ENCODE measurements at places on chromosomes 13 and 19.

DNA sequence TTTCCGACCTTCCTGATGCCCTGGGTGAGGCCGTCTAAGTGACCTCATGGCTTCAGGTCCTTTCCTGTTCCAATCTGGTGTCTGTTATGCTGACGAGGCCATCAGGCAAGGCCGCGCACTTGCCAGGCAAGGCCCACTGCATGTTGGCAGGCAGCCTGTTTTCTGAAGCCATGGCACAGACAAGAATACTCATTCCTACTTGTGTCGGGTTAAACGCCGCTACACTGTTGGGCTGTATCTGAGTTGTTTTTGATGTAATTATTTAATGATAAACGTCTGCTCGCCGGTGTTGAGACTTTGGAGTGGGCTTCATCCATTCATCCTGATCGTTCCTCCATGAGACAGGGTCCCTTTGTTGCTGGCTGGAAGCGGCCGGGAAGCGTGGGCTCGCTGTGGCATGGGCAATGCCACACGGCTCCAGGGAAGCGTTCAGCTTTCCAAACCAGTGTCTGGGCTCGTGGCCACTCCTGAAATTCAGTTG, 92.1 kb downstream of the ATP11A start:
- DNase-seq = no peak

GRCh38 chr19:12946092-12946721, 545 bp downstream of the RAD23A start:
- peak; percentile 45 for DNase-seq

DNA sequence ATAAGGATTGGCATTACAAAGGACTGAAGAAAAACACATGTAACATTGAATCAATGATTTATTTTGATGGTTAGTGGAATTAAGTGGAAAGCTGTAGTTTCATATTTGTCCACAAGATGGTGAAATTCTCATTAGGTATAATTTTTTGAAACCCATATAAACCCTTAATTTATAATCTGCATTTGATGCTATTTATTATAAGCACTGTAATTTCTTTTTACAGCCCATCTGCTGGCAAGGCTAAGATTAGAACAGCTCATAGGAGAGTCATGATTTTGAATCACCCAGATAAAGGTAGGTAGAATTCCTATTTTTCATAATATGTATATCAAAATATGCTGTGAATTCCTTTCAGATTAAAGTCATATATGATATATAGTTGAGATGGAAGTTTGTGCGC, 62.2 kb downstream of the DNAJC15 start:
- DNase-seq = no peak

GRCh38 chr13:63327584-63327983, 1911.9 kb upstream of the PCDH20 start:
- no peak for DNase-seq

DNA sequence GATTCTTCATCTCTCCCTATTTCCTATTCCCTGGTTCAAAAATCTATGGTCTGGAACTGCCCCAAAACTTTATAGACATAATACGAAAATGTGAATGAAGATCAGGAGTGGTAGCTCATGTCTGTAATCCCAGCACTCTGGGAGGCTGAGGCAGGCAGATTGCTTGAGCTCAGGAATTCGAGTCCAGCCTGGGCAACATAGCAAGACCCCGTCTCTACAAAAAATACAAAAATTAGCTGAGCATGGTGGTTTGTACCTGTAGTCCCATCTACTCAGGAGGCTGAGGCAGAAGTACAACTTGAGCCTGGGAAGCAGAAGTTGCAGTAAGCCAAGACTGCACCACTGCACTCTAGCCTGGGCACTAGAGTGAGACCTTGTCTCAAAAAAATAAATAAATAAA, 35.1 kb downstream of the UGGT2 start:
- no peak for DNase-seq

GRCh38 chr13:114318624-114319023, 4.3 kb downstream of the CHAMP1 start:
- no peak for DNase-seq

DNA sequence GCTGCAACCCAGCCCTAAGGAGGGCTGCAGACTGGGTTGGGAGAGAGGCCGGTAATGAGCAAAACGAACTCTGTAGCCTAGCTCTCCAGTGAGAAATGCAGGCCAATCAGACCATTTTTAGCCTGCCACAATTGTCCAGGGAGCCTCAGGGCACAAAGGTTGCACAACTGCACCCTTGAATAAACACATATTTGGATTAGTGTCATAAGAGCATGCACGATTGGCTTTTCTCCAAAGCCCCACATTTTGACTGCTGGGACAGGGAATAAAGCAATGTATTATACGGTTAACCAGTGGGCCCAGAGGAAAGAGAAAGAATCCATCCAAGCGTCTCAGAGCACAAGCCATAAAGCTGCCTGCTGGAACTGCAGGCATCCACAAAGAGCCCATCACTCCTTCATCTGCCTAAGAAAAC, 729.4 kb upstream of the SGCG start:
- DNase-seq = peak; percentile 23

DNA sequence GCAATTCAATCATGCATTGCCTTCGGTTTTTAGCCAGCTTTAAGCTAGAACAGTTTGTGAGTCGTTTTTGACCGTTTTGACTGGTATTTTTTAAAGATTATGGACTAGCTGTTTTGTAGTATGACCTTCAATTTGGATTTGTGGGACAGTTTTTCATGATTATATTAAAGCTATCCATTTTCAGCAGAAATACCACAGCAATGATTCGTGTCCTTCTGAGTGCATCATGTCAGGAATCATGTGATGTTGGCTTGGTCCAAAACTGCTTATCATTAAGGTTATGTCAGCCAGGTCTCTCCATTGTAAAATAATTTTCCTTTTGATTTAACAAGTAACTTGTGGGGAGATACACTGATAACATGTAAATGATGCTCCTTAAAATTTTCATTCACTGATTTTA, 229.0 kb downstream of the POSTN start:
- DNase-seq = no peak

DNA sequence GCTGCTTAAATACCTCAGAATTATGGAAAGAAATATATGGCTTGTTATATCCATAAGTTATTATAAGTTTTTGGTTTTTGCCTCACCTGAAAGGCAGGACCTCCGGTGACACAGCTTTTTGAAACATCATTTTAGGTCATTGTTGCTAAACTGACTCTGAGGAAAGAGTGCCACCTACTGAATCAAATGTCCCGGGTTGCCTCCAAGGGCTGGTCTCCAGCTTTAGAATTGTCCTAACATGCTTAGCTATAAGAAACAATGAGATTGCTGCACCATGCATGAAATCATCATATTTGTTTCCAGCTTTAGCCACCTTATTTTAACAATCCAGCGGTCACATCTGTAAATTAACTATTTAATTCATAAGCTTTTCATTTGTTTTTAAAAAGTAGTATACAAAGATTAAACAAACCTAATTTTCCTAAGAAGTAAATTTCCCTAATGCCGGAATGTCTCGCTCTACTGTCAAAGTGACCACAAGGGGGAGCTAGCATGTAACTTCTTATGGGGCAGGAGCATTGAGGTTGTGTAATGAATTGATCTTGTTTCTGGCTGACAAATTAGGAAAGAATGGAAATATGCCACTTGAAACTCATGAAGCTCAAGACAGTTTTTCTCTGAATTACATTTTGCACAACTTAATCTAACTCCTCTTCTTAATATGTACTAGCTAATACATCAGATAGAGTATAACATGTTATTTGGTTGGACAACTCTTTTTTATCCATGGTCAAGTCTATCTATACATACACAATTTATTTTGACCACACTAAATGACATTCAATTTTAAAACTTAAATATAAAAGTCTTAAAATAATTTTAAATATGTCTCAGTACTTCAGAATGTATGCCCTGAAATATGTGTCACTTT, 6.7 kb upstream of the PCDH17 start:
- DNase-seq = peak; percentile 47

GRCh38 chr19:46927893-46928292, 67.1 kb downstream of the ARHGAP35 start:
- no peak for DNase-seq

DNA sequence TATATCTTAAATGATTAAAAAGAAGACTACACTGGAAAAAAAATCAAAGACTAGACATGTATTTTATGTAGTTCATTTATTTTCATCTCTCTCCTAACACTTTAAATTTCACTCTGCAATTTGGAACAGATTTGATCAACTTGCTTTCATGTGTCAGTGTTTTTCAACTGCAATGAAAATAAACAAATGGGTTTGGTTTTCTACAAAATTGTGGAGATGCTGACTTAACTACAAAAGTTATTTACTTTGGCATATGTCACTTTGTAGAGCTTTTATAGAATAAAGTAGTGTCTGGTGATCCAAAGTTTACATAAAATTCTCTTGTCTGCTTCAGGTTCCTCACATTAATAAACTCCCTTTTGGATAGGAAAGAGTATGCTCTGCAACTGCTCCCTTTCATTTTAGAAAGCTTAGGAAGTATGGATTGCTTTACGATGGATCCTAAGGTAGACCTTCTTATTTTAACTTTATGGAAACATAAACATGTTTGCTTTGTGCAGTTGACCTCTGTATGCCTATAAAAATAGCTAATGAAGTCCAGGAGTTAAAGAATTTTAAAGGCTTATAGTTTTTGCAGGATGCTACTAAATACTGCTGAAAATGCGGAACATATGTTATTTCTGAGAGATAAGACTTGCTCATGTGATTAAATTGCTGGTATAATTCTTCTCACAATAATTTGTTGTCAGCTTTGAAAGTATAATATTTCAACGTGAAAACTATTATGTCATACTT, 815.9 kb downstream of the PCDH9 start:
- DNase-seq = no peak

DNA sequence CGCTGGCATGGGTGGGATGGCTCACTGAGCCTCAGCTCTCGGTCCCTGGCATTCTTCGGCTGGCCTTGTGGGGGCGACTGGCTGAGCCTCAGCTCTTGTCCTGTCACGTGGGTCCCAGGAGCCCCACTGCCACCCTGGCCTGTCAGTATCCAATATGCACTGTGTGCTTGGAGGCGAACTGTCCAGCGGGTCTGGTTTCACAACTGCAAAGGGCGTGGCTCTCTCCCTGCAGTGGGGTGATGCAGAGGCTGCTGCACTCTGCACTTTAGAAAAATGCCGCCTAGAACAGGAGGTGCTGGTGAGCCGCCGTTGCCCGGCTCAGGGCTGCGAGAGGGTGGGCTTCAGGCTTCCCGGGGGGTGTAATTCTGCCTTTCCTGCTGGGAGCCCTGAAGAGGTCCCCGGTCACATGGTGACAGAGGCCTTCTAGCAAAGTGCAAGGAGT, 17.0 kb upstream of the TMEM255B start:
- DNase-seq = peak; percentile 87

DNA sequence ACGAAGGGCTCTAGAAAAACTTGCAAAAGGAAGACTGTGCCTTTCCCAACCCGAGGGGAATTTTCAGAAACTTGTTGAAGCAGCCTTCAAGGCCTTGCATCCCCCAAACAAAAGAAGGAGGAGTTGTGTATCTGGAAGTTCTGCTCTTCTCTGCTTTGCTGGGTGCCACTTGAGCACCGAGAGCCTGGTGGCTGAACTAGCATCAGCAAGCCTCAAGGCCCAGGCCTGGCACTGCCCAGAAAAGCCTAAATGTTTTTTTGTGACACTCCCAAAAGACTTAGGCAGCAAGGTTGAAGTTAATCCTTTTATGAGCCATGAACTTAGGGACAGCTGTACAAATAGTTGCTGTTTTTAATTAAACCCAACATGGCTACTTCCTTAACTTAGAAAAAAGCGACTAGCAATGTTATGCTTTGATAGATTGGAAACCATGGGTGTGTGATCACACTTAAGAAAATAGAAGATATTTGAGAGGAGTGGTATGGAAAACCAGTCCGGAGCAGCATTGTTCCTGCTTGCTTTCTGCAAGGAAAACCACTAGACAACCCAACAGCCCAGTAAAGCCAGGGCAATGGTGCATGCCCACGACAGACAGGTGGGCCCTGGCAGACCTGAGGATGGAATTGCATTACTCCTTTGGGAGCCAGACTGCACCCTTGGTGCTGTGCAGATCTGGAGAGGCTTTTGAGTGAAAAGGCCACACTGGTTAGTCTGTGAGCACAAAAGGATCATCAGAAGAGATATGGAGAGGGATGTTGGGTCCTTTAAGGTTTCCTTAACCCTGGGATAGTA, 788 bp upstream of the DLEU7 start:
- no peak for DNase-seq

GRCh38 chr19:6524311-6524710, 6.5 kb upstream of the TNFSF9 start:
- DNase-seq = no peak

GRCh38 chr19:51293571-51294210, 17.8 kb upstream of the IGLON5 start:
- no peak for DNase-seq

GRCh38 chr19:9709305-9709704, 34.4 kb upstream of the ZNF562 start:
- peak; percentile 97 for DNase-seq

DNA sequence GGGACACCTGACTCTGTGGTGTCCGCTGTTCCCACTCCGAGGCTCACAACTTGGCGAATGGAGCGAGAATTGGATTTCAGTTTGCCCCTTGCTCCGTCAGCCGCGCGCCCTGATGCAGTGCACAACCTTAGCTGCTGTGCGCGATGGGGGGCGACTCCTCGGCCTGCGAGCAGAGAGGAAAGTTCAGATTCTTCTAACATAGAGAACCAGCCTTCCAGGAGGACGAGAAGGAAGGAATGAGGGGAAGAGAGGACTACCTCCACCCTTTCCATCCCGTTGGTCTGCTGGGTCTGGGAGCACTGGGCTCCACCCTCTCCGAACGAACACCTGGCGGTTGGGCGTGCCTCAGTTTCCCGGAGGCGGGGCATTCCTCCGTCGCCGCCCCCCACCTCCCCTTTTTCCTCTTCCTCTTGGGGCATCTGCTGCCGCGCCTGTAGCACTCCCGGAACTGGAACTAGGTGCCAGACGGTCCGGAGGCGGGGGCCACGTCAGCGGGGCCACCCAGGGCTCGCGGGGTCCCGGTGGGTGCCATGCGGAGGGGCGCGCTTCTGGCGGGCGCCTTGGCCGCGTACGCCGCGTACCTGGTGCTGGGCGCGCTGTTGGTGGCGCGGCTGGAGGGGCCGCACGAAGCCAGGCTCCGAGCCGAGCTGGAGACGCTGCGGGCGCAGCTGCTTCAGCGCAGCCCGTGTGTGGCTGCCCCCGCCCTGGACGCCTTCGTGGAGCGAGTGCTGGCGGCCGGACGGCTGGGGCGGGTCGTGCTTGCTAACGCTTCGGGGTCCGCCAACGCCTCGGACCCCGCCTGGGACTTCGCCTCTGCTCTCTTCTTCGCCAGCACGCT, at the start of gene KCNK6:
Gene KCNK6, plus strand, starts transcription at position 425 of the 838 bp plus-strand sequence. Its CDS starts 106 bp downstream, at position 531.
- DNase-seq = peak; percentile 35

- DNase-seq = no peak
Observed at GRCh38 chr19:47885067-47885463, 1.1 kb downstream of the SULT2A1 start.

DNA sequence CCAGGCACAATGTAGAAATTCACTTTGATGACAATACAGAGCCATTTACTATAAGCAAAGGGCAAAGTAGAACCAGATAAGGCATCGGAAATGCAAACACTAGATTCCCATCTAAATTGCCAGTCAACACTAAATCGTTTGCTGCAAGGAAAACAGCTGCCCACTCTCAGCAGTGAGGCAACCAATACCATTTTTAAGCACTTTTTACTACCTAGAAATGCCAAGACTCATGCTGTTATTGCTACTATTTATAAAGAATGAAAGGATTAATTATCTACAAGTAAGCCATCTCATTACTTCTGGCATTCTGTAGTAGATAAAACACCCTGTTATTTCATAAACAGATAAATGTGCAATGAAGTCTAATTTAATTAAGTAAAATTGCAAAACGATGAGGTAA, 422.0 kb downstream of the FGF14 start:
- no peak for DNase-seq
